SJSA1 (cell line): ENCODE measurements at places on chromosomes 1 and 21. TPM values are rescaled to one million over a fixed set of nuclear protein-coding genes. Genes with fewer than 3 reads are reported as not detected.

GRCh38 chr1:230632273-230632873, 9.9 kb upstream of the COG2 start:
- peaks cover 4% of the 10 kb centered on the region; the same call in 1 of the 2 replicates for H3K27me3 ChIP-seq
- H3K4me3 ChIP-seq = no peak overlapping the region
- H3K4me1 ChIP-seq = no peaks in the 10 kb centered on the region
- DNase-seq = no peak

DNA sequence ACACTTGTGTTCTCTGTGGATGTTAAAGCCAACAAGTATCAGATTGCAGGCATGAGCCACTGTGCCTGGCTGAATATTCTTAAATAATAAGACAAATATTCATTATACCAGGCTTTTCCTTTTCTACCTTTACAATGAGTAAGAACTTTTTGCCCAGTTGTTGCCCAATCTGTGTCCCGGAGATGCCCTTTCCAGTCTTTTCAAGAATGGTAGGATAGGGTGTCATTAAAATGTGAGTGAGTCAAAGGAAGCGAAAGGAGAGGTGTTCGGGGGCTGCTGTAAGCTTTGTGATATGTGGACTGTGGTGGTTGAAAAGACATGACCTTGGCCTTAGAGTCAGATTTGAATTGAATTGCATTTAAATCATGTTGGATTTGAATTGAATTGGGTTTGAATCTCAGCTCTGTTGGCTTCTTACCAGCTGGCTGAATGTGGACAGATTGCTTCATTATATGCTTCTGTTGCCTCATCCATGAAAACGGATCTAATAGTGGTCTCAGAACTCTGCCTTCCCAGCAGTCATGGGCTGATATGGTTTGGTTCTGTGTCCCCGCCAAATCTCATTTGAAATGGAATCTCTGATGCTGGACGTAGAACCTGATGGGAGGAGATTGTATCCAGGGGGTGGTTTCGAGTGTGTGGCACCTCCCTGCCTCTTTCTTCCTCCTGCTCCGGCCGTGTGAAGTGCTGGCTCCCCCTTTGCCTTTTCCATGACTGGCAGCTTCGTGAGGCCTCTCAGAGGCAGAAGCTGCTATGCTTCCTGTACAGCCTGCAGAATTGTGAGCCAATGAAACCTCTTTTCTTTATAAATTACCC, 22.7 kb upstream of the AADACL3 start:
- no peaks in the 10 kb centered on the region for H3K36me3 ChIP-seq
- no peak overlapping the region for H3K27ac ChIP-seq
- H3K4me3 ChIP-seq = no peak overlapping the region

The EPHA10 gene
- total RNA-seq = not detected in 2 replicates

The SPRR3 gene
- total RNA-seq = not detected in 2 replicates

GRCh38 chr1:6599141-6599975, 3.3 kb downstream of the KLHL21 start:
- H3K36me3 ChIP-seq = peaks cover 48% of the 10 kb centered on the region
- H3K27me3 ChIP-seq = no peaks in the 10 kb centered on the region
- no peak overlapping the region for H3K4me3 ChIP-seq
- peaks cover 36% of the 10 kb centered on the region for H3K4me1 ChIP-seq
- H3K27ac ChIP-seq = no peak overlapping the region

The TRAF3IP3 gene
- total RNA-seq = not detected in 2 replicates

- peak within 1 kb of the TSS; percentile 65 for H3K4me3 ChIP-seq
- H3K36me3 ChIP-seq = peaks cover 58% of the 10 kb centered on the region
- DNase-seq = no peak
Observed at GRCh38 chr1:231338270-231339128, at the start of gene SPRTN. SPRTN (plus strand) TSS chr1:231338293; CDS start chr1:231338384, 91 bp downstream.

The OR2L5 gene
- not detected in 2 replicates for total RNA-seq

GRCh38 chr21:34148826-34149558, 75.6 kb downstream of the MRPS6 start:
- H3K4me3 ChIP-seq = no peak overlapping the region
- no peak overlapping the region for H3K27ac ChIP-seq
- H3K27me3 ChIP-seq = no peaks in the 10 kb centered on the region
- peaks cover 12% of the 10 kb centered on the region for H3K4me1 ChIP-seq
- H3K36me3 ChIP-seq = peaks cover 13% of the 10 kb centered on the region
- DNase-seq = no peak
